NCI-H2081 treated with DMSO at 0.1 percent for 48 hours (cell line): ENCODE measurements at places on chromosomes 2 and 18.

GRCh38 chr2:241034490-241035141 lies 36.2 kb downstream of the SNED1 start:
- DNase-seq = no peak

DNA sequence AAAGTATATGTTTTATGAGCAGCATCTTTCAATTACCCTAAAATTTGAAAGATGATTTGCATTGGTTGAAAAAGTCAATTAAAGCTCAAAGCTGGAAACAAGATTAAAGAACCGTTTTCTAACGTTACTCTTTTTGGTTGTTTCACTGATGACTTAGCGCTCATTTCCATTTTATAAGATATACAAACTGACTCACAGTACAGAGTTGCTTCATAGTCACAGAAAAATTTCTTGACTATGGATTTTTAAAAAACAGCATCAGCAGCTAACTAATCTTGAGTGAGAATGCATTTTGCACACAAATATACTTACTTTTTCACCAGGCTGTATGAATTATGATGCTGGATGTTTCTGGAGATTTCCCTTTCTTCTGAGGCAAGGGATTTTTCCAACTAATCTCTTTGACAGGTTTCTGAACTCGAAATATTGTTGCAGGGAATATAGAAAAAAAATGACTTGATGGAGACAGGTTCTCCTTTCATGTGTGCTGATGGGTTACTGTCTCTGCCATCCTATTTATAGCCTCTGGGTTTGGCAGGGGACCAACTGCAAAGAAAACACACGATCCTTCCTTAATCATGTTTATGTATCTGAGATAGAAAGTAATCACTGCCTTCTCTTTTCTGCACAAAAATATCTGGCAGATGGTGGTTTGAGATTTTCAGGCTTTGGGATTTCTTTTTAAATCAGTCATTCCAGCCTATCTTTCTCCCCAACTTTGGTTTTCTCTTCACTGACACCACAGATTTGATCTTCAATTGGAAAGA lies 129.4 kb upstream of the DAPL1 start:
- DNase-seq = no peak

GRCh38 chr2:1614564-1614963 lies 129.8 kb downstream of the PXDN start:
- DNase-seq = no peak

DNA sequence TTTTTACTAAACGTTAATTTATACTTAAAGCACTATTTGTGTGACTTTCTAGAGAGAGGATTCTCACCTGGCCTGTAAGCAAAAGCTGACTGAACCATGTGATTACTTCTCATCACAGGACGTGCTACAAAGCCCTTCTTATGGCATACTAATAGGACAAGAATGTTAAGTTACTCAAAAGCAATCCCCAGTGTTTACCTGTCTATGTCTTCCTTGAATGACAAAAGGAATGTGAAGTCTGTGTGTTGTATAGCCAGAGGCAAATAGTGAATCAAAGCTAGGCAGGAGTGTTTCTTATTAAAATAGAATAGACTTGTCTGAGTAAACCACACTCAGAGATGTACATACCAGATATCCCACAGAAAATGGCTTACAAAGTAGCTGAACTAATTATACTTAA lies 1465.5 kb downstream of the SUCLG1 start:
- no peak for DNase-seq

DNA sequence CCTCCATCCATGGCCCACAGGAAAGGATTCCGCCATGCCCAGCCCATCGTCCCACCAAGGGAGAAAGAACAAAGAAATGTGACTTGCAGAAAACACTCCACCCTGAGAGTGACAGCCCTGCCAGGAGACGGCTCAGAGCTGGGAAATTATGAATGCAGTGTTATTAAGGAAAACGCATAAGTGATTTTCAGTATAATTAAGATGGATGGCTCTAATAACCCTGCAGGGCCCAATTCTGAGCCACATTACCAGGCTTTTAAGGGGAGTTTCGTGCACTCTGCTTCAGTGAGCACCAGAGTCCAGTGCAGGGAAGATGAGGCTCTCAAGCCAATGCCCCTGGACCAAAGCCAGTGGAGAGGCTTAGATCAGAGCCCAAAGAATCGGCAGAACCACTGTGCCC lies 10.6 kb upstream of the TEX51 start:
- DNase-seq = no peak

GRCh38 chr2:203774760-203775159 lies 68.3 kb downstream of the CD28 start:
- DNase-seq = no peak

DNA sequence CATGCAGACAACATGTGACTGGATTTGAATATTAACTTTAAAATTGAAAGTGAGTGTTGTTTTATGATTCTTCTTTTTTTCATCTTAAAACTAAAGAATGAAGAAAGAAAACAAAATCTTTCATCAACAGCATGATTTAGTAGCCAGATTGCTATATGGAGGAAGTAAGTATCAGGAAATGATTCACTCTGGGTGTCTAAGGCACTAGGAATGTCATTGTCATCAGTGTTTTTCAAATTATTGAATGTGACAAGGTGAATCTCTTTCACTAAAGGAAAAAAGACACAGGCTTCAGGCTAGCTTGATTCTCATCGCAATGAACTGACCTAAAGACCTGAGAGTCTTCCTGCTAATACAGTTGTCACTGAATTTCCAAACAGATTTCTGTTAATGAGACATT lies 430.1 kb downstream of the FBXO15 start:
- DNase-seq = no peak

- DNase-seq = no peak
These were observed 108.8 kb downstream of the RBMS1 start for GRCh38 chr2:160384791-160385190.

DNA sequence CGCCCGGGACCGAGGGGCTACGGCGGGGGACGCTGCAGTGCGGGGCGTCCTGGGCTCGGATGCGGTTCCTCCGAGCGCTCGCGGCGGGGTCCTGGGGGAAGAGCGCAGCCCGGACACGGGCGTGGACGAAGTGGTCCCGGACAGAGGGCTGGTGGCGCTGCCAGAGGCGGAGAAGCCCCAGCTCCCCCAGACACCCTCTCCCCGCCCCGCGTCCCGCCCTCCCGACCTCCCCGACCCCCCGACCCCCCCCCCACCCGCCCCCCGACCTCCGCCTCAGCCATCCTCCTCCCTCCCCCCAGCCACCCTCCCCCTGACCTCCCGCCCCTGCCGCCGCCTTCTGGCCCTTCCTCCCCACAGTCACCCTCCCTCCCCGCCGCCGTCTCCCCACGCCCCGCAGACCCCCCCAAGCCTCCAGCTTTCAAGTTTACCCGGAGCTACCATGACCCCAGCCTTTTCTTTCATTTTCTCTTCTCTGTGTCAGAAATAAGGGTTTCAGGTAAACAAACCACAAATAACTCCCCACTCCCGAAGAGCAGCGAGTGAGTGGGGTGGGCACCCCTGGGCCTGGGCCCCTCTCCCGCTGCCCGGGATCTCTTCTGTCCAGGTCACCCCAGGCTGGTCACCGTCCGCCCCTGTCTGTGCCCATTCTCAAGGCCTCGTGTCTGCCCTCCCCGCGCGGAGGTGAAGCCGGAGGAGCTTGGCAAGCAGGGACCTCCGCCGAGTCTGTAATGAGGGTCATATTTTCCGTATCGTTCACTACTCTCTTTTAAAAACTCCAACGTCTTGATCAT lies 5.1 kb downstream of the NFATC1 start:
- DNase-seq = no peak

DNA sequence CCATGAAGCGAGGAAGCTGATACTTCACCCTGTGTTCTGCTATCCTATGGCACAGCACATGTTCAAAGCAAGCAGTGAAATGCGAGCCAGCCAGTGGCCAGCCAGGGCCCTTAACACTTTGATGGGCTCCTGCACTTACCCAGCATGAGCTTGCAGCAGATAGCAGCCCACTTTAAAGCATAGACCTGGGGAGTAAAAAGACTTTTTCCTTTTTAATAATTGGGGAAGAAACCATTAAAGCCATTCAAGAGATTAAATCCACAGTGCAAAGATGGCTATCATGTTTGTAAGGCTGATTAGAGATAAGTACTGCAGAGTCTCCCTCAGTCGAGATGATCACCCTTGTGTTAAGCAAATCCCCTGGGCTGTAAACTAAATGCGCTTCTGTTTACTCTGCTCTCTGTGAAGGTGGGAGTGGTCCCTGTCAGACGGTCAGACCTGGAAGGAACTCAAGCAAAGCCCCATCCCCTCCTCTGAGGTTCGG lies 15.7 kb downstream of the CCBE1 start:
- no peak for DNase-seq

DNA sequence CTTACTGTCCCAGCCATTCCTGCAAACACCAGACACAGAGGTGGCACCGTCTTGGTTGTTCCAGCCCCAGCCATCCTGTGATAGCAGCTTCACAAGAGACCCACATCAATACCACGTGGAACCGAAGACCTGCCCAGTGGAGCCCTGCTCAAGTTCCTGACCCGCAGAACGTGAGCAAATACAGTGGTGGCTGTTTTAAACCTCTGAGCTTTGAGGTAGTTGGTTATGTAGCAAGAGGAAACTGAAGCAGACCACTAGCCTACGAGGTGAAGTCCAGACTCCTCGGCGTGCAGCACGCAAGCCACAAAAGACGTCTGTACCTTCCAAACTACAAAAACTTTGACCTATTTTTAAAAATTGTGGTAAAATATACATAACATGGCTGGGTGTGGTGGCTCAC lies 96.1 kb upstream of the ODC1 start:
- no peak for DNase-seq

GRCh38 chr18:37640504-37640903 lies 74.9 kb upstream of the CELF4 start:
- no peak for DNase-seq

DNA sequence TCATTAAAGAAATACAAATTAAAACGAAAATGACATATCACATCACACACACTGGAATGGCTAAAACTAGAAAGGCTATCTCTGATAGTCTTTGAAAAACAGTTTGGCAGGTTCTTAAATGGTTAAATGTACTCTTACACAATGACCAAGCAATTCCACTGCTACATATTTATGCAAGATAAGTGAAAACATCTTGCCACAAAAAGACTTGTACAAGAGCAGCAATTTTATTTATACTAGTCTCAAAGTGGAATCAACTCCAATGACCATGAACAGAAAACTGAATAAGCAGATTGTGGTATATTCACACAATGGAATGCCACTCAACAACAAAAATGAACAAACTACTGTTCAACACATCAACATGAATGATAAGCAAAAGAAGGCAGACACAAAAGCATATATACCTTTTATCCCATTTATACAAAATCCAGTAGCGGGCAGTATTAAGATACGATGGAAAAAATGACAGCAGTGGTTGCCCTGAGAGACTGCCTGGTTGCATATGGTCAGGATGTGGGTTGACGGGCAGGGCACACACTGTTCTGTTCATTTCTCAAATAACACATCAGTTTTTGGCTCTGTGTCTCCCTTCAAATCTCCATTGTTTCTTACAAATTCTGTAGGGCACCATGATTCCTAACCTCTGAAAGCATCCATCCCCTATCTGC lies 25.4 kb downstream of the SP100 start:
- DNase-seq = no peak

GRCh38 chr2:143564419-143564818 lies 435.2 kb downstream of the ARHGAP15 start:
- no peak for DNase-seq

DNA sequence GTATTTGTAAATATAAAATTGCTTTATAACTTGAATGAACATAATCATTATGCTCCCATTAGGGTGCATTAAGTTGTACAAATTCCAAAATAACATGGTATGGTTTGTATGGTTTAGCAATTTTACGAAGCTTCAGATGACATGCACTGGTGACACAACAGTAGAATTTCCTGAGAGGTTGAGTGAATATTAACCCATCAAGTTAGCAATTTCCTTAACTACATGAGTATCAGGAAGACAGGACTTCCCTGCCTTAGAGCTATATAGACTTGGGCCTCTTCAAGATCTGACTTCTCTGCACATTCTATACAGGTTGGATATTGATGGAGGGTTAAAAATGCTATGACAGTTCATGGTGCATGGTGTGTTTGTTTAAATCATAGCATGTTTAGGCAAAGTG lies 60.2 kb downstream of the ZC3H6 start:
- DNase-seq = no peak

GRCh38 chr2:223815884-223816570 lies 21.4 kb downstream of the AP1S3 start:
- no peak for DNase-seq
